Activated naive CD8-positive, alpha-beta T cell treated with anti-CD3 and anti-CD28 coated beads, Interleukin-2, amount 50 U/mL, for 16 hours (primary cell): ENCODE measurements at places on chromosomes 5 and 9.

- no peak for DNase-seq
Observed at GRCh38 chr9:105248691-105249090, 4.2 kb downstream of the SLC44A1 start.

DNA sequence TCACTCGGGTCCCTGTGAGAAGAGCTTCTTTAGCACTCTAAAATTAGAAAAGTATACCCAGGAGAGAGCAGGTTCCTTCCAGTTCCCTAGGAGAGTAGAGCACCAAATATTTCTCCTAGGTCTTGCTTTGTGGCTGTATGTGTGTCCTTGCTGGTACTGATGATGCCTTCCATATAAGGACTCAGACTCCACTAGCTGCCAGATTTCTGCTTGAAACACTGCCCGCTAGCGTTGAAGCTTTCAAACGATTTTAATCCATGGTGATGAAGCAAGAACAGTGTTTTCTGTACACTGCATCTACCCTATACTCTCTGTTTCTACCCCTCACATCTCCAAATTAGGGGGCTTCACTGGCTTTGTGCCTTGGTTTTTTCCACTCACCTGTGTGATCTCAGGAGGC, 2.4 kb upstream of the SMC2 start:
- DNase-seq = no peak

DNA sequence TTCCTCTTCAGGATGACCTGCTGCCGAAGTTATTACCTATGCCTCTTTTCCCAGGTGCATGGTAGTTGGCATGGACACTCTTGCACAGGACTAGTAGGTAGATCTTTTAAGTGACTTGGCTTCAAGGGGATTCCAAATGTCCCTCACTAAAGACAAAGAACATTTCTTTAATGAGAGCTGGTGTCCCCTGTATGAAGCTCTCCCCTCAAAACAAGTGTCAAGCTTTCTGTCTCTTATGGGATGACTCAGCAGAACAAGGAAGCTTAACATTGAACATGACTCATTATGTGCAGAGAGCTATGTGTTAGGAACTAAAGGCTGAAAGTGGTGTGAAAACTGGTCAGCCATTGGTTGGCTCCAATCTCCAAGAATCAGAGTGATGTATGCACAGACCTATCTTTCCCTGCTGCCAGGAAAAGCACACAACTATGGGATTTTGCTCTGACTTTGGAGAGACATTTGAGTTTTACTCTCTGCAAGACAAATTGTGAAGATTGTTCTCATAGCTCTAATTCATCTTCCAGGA, 120.5 kb downstream of the PRDM6 start:
- DNase-seq = no peak

GRCh38 chr5:117973785-117974184, 1014.6 kb downstream of the DTWD2 start:
- DNase-seq = no peak

- DNase-seq = no peak
Observed at GRCh38 chr5:178991190-178992145, 3.7 kb downstream of the GRM6 start.
